NCI-H1417 treated with DMSO at 0.1 percent for 48 hours (cell line): ENCODE measurements at places on chromosomes 1 and 21.

DNA sequence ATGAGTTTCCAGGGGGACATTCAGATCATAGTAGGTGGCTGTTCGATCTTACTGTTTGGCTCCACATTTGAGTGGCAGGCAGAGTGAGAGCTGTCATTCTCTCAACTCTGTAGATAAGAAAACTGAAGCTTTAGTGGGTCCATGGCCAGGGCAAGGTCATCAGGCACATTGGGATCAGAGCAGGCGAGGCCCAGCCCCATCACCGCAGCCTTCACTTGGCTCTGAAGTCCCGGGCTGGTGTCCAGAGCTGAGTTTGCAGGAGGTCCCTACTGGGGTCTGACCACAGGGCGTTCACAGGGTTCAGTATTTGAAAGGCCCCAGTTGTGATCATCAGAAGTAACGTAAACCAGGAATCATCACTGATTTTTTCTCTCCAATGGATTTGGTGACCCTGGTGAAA lies 76.7 kb downstream of the OBSCN start:
- no peak for DNase-seq

DNA sequence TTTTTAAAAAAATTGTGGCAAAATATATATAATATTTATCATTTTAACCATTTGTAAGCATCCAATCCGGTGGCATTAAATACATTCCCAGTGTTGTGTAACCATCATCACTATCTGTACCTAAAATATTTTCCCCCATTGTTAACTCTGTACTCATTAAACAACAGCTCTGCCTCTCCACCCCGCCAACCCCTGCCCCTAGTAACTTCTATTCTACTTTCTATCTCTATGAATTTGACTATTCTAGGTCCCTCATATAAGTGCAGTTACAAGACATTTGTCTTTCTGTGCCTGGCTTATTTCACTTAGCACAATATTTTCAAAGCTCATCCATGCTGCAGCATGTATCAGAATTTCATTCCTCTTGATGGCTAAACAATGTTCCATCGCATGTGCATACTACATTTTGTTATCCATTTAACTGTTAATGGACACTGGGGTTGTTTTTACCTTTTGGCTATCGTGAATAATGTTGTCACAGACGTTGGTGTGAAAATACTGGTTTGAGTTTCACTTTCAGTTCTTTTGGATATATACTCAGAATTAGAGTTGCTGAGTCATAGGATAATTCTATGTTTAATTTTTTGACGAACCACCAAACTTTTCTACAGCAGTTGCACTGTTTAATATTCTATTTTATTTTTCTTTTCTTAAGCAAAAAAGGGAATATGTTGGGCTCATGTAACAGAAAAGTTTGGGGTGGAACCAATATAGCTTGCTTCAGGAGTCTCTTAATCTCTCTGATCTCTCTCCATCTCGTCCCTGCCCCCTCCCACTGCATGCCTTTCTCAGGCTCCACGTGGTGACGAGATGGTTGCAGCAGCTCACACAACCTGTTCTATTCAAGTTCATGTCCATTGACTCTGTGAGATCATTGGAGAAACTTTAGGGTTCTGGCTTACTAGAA lies 25.2 kb upstream of the RCAN1 start:
- no peak for DNase-seq

GRCh38 chr1:180043785-180044184 lies 89.2 kb downstream of the CEP350 start:
- no peak for DNase-seq

DNA sequence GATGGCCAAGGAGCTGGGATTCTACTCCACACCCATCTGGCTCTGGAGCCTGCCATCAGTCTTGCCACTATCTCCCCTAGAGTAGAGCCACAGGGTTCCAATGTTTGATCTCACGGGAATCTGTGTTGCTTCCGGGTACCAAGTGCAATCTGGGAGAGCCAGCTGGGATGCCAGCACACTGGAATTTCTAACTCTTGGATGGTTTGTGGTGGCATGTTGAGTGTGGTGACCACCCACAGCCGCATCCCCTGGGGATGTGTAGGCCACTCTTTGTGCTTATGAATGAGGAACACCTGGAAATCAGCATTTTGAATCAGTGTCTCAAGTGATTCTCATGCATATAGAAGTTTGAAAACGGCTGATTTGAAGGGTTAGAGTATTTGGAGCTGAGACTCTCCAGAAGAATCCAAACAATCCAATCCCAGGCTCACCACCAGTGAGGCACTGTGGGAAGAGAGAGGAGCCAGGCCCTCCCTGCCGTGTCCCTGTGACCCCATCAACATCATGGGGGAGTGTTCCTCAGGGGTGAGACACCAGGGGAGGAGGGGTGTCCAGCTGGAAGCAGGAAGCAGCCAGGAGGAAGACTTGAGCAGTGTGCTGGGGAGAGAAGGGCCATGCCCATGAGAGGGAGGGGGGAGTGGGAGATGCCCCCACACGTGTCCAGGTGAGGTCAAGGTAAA lies 13.4 kb downstream of the FBLIM1 start:
- no peak for DNase-seq

DNA sequence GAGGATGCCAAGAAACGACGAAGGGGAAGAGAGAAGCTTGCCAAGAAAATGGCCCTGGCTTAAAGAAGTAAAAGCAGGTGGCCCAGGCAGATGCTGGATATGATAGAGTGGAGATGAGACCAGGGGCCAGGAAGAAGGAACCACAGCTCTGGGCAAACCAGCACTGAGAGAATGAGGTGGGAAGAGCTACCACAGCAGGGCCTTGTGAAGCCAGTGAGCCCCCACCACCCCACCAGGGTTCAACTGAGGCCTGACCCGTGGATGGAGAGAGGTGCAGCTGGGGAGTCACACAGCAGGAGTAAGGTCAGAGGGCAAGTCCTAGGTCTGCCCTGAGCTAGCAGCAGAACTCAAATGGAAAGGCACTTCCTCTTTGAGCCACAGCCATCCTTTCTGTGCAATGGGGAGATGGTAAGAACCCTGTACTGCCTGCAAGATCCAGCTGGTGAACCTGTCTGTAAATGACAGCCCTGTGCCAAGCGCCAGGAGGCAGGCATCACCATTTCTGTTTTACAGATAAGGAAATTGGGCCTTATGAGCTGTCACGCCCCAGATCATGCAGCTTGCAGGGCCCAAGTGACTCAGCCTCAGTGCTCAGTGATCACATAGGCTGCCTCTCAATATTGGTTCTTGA lies 8.5 kb downstream of the SH3BGRL3 start:
- no peak for DNase-seq

GRCh38 chr1:230824919-230825721 lies 43.2 kb downstream of the C1orf198 start:
- DNase-seq, result no peak

DNA sequence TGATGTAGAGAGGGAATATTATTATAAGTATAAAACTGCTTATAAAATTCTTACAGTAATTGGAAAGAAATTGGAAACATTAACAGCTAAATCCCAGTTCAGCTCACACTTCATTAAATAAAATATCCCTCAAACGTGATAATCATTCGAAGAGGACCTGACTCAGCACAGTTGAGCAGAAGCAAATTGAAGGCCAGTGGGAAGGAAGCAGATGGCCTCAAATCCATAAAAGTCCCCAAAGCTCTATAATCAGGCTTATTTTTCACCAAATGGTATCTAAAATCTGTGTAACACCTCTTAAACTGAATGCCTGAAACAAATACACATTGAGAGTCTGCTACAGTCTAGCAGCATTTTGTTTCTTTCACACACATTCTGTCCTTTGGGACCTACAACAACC lies 106.8 kb downstream of the TENT5C start:
- DNase-seq, result no peak
